Panc1 (cell line): ENCODE measurements at places on chromosomes 2 and 18. TPM values are rescaled to one million over a fixed set of nuclear protein-coding genes. Genes with fewer than 3 reads are reported as not detected.

GRCh38 chr2:24418166-24418841 is 58.0 kb upstream of the ITSN2 start:
- no peak for DNase-seq
- H3K4me1 ChIP-seq: no peaks in the 10 kb centered on the region
- no peaks in the 10 kb centered on the region for H3K36me3 ChIP-seq
- H3K27me3 ChIP-seq: no peaks in the 10 kb centered on the region
- no peak overlapping the region for H3K4me3 ChIP-seq

ALPI gene
- not detected for total RNA-seq

GRCh38 chr2:191638802-191639172 is 39.1 kb upstream of the NABP1 start:
- no peaks in the 10 kb centered on the region for H3K36me3 ChIP-seq
- no peak overlapping the region for H3K4me3 ChIP-seq
- DNase-seq: no peak
- H3K4me1 ChIP-seq: peaks cover 18% of the 10 kb centered on the region
- peak overlapping the region; percentile 27; the same call in 1 of the 2 replicates for H3K27ac ChIP-seq

SEPTIN10 gene
- 100.0 TPM for total RNA-seq

- no peak overlapping the region for H3K27ac ChIP-seq
- H3K4me3 ChIP-seq: no peak overlapping the region
- no peak for DNase-seq
- H3K4me1 ChIP-seq: peaks cover 12% of the 10 kb centered on the region; the same call in 1 of the 2 replicates
Observed at GRCh38 chr18:59902993-59903610, 3.3 kb downstream of the PMAIP1 start.

- no peak for DNase-seq
- no peak overlapping the region for H3K27ac ChIP-seq
- H3K4me1 ChIP-seq: no peaks in the 10 kb centered on the region
- no peaks in the 10 kb centered on the region for H3K27me3 ChIP-seq
- H3K36me3 ChIP-seq: no peaks in the 10 kb centered on the region
- no peak overlapping the region for H3K4me3 ChIP-seq
Observed at GRCh38 chr2:213067888-213068287, 83.5 kb downstream of the IKZF2 start.

COLEC11 gene
- total RNA-seq: 0.31 TPM
